Activated T-helper 1 cell treated with anti-CD3 and anti-CD28 coated beads, Interleukin-2, amount 50 U/mL, for 16 hours (primary cell): ENCODE measurements at places on chromosomes 5 and 9.

DNA sequence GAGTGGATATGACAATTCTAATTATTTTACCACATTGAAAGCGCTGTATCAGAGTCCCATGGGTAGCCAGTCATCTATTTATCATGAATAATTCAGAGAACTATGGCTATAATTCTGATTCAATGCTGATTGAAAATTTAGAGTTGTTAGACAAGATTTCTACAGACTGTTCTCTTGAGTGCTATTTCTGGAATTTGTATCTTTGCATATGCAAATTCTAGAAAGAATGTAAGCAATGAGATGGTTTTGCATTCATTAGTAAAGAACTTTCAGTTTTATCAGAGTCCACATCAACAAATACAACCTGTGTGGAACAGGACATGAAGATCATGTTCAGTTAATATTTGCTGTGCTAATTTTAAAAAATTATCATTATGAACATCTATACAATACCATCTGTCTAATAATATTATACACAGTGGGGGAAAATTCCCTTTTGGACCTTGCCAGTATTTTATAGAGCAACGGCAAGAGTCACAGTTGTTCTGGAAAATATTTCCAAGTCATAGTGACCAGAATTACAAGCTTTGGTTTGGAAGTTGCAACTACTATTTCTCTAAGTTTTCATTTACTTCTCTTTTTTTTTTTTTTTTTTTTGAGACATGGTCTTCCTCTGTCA is 372.7 kb upstream of the PTGER4 start:
- no peak for DNase-seq

DNA sequence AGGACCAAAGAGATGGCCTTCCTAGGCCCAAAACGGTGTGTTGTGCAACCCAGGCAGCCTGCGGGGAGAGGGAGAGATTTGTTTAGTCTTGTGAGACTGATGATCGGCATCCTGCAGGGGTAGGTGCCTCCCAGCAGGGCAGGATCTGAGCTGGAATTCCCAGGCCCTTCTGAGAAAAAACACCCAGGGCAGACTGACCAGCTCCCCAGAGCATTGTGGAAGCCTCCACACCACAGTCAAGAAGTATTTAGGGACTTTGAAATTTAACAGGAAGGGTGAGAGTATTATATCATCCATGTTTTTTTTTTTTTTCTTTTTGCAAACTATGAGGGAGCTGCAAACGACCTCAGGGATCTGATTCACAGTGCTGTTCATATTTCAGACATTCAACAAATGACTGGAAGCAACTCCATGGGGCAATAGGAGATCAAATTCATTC is 104.5 kb upstream of the LHFPL2 start:
- no peak for DNase-seq

GRCh38 chr5:1342268-1342667 is 2.6 kb downstream of the CLPTM1L start:
- no peak for DNase-seq

GRCh38 chr5:43215073-43215631 is 23.1 kb downstream of the NIM1K start:
- no peak for DNase-seq

GRCh38 chr9:132249123-132249522 is 87.3 kb downstream of the NTNG2 start:
- no peak for DNase-seq

GRCh38 chr9:99234618-99235017 is 12.5 kb downstream of the SEC61B start:
- DNase-seq = no peak

GRCh38 chr5:108339220-108339619 is 42.7 kb downstream of the FBXL17 start:
- no peak for DNase-seq

DNA sequence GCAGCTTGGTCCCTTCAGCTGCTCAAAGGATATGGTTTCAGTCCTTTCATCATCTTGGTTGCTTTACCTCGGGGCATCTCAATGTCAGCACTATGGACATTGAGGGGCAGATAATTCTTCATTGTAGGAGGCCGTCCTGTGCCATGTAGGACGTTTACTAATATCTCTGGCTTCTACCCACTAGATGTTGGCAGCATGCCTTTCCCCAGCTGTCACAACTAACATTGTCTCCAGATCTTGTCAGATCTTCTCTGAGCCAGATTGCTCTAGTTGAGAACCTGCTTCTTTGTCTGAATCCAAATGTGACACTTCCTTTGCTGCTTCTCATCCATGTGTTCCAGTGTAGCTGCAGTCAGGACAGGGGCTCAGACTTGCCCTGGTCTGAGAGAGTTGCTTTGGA is 10.3 kb downstream of the PTPA start:
- DNase-seq = no peak

DNA sequence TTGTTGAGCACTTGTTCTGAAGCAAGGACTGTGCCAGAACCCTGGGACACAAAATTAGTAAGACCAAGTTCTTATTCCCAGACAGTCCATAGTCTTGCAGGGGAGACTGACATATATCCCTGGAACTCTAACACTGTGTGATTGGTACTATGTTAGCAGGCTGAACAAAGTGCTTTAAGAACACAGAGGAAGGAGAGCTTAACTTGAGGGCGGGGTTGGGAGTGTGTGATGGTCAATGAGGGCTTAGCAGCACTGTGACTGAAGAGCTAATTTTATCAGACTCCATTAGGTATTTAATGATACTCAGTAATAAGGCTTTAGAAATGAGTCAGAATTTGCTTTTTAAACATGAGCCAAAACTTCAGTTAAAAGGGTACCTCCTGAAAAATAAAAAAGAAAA is 14.9 kb upstream of the SPATA24 start:
- DNase-seq = no peak

DNA sequence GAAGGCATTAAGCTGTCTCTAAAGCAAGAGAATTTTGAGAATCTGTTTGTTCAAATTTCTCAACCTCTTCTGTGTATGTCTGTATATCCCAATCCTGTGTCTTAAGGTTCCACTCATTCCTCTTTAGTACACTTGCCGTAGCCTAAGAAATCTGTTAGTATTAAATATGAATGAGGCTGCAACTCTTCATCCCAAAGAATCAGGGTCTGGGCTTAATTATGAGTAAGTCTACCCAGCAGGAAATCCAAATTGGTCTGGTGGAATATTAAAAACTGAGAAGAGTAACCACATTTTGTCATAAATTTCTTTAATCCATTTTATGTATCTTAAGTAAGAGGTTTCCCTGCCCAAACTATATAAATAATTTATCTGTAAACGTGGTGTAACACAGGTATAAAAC is 1171.2 kb downstream of the CDH12 start:
- no peak for DNase-seq

DNA sequence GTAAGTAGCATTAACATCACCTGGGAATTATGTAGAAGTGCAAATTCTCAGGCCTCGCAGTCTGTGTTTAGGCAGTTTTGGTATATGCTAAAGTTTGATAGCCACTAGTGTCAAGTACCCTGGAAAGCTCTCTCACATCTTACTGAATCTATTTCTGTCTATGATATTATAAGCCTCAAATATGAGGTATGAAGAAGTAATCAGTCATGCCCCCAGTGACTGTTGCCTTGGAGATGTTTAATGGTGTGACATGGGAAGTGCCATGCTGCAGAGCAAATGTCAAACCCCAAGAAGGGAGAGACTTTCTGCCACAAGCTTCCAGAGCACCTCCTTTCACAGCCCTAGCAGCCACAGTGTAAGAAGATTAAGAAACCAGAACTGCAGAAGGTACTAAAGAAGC is 9.8 kb upstream of the PDE8B start:
- DNase-seq = no peak

- DNase-seq = no peak
Measured at GRCh38 chr9:118558026-118558425, 811.2 kb downstream of the BRINP1 start.

DNA sequence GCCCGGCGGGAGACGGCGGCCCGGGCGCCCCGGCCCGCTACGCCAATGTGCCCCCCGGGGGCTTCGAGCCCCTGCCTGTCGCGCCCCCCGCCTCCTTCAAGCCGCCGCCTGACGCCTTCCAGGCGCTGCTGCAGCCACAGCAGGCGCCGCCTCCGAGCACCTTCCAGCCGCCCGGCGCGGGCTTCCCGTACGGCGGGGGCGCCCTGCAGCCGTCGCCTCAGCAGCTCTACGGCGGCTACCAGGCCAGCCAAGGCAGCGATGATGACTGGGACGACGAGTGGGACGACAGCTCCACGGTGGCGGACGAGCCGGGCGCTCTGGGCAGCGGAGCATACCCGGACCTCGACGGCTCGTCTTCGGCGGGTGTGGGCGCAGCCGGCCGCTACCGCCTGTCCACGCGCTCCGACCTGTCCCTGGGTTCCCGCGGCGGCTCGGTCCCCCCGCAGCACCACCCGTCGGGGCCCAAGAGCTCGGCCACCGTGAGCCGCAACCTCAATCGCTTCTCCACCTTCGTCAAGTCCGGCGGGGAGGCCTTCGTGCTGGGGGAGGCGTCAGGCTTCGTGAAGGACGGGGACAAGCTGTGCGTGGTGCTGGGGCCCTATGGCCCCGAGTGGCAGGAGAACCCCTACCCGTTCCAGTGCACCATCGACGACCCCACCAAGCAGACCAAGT is 723 bp downstream of the SNX18 start:
- peak; percentile 37 for DNase-seq

DNA sequence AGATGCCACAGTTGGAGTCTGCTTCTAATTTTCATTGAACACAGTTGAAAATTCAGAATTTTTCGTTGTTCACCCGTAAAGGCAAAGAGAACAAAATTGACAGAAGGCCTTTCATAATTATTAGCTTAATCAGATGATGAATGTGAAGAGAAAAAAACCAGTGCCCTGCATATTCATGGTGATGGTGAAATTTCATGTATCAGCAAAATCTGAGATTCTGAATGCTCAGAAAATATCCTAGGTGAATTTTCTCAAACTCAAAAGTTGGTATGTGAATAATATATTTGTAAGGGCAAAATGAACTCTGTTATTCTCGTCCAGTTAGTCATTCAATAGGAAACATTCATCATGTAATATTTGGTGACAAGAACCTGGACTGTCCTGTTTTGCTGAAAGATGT is 135.9 kb upstream of the DHFR start:
- no peak for DNase-seq

DNA sequence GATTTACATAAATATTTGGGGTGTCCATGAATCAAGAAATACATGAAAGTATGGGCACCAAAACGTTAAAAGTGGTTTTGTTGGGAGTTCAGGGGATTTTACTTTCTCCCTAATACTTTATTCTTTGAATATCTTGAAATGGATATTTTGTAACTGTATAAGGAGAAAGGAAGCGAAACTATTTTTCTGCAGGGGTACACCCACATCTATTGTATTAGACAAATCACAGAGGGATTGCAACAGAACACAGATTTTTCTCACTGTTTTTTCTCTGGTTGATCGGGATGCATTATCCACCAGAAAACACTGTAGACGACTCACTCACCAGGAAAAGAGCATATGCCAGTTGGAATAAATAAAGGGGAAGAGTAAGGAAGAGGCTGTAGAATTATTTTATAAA is 1.2 kb upstream of the RABGAP1 start:
- no peak for DNase-seq
